ENCODE measurements at places on chromosomes 6 and 20.

DNA sequence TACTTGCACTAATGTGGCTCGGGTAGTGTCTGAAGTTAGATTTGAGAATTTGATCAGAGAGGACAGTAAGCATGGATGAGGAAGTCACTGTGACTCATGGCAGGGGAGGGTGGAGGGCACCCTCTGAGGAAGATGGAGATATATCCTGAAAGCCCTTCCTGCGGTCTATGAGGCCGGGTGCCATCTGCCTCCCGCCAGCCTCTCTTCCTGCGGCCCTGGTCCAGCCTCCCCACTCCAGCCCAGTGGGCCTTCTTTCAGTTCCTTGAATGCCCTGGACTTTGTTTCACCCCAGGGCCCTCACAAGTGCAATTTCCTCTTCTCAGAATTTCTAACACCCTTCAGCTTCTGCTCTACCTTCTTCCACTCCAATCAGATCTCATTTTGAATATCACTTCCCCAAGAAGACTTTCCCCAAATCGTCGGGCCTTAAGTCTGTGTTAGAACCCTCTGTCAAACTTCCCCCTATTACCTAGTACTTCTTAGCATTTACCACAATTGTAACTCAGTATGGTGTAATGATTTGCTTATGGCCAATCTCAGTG is 20.2 kb upstream of the TNFAIP3 start:
- no peak for DNase-seq

- DNase-seq, result no peak
Measured at GRCh38 chr20:50195524-50196120, 5.0 kb downstream of the CEBPB start.

DNA sequence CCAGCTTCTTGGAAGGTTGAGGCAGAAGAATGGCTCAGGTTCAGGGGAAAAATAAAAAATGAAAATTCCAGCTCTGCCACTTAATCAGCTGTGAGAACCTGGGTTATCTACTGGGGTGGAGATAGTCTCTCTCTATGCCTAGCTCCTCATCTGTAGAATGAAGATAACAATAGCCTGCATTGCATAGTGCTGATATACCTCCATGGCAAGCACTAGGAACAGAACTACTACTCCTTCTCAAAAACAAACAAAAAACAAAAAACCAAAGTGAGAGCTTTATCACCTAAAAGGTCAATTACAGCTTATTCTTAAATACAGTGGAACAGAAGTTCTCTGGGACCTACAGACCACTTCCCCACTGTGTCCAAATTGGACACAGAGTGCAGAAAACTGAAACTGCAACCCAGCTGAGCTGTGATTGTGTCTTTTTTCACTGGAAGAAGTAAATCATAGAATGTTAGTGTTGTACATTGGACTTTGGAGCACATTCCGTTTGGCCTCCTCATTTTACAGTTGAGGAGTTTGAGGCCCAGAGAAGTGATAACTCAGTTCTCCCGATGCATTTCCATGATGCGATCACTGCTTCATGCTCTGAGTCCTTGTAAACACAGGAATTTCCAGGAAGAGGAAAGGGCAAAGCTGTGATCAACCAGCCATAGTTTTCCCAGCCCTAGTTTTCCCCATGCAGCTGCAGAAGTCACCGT is 23.3 kb downstream of the MTFR2 start:
- DNase-seq, result no peak

- no peak for DNase-seq
Measured at GRCh38 chr6:91142154-91142553, 555.3 kb upstream of the MAP3K7 start.

- no peak for DNase-seq
Measured at GRCh38 chr6:18090349-18090786, 32.1 kb downstream of the NHLRC1 start.

DNA sequence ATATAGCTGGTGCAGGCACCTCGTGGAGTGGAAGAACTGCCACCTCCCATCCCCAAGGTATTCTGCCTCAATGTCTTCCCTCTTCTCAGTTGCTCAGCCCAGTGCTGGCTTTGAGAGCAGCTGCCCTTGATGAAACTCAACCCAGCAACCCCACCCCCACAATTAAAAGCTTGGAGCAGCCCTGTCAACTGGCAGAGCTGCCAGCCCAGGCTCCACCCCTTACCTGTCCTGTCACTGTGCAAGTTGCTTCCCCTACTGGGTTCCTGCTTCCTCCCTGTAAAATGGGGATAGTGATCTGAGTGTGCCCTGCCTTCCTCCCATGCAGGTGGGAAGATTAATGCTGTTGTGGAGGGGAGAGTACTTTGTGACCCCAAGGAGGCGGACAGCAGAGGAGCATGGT is 4.5 kb downstream of the TMEM63B start:
- no peak for DNase-seq

DNA sequence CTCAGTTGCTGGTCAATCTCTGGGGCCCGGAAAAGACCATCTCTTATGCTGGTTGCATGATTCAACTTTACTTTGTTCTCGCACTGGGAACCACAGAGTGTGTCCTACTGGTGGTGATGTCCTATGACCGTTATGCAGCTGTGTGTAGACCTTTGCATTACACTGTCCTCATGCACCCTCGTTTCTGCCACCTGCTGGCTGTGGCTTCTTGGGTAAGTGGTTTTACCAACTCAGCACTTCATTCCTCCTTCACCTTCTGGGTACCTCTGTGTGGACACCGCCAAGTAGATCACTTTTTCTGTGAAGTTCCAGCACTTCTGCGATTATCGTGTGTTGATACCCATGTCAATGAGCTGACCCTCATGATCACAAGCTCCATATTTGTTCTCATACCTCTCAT is 4.3 kb downstream of the OR2J3 start:
- DNase-seq, result no peak

- DNase-seq, result no peak
Measured at GRCh38 chr6:14423955-14424354, 306.4 kb downstream of the CD83 start.

DNA sequence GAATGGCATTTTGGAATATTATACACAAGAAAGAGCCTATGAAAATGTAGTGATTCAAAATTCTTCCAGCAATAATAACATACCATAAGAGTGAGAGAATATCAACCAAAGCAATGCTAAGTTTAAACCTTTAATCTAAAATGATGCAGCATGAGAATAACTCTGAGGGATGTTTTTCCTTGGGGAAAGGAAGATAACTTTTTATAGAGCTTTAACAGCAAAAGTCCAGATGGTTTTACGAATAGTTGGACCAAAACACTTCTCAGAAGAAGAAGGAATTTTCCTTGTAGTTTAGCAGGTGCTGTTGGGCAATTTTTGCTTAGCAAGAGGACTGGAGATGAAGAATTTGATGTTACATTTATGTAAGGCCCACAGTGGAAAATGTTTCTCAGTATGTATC is 1503.2 kb downstream of the HACE1 start:
- no peak for DNase-seq

GRCh38 chr20:62860924-62861691 is 514 bp downstream of the TCFL5 start:
- DNase-seq, result peak; percentile 8

Data from activated CD8-positive, alpha-beta memory T cell treated with anti-CD3 and anti-CD28 coated beads for 48 hours (primary cell).